NCI-H187 (cell line): ENCODE measurements at places on chromosomes 4 and X.

GRCh38 chrX:131840799-131841495 is 182.2 kb upstream of the STK26 start:
- DNase-seq: no peak

DNA sequence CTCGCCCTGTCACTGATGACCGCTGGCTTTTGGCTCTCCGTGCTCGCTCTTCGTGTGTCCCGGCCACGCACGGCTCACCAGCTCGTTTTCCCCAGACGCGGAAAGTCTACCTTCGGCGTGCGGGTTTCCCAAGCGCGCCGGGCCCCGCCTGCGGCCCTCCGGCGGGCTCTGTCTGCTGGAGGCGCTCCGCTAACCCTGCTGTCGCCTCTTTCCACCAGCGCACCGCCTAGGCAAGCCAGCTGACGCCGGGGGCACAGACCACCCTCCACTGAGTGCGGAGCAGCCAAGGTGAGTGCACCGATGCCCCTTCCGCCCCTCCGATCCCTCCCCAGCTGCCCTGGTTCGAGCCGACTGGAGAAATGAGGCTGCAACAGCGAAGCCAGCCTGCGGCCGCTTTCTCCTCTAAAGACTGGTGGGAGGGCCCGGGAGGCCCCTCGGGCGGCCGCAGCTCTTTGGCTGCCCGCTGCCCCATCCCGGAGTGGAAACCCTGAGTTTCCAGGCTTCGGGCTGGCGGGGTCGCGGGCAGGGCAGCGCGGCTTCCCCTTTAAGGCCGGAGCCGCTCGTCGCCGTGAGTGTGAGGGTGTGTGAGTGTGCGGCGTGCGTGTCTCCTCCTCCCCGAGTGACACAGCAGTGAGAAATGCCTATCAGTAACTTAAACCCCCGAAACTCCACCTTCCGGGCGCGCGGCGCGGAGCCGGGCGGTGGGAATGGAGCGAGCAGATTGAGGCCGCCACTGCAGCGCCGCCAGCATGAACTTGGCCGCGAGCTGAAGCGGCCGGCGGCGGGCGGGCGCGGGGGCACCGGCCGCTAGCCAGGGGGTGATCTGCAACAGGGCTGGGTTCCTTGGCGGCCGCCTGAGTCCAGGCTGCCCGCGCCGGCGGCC is at the start of gene MAMLD1:
TSS of gene MAMLD1 (plus strand) at position 719 of the 883 bp plus-strand sequence. CDS start 82,200 bp downstream, outside the sequence.
- DNase-seq: peak; percentile 50

DNA sequence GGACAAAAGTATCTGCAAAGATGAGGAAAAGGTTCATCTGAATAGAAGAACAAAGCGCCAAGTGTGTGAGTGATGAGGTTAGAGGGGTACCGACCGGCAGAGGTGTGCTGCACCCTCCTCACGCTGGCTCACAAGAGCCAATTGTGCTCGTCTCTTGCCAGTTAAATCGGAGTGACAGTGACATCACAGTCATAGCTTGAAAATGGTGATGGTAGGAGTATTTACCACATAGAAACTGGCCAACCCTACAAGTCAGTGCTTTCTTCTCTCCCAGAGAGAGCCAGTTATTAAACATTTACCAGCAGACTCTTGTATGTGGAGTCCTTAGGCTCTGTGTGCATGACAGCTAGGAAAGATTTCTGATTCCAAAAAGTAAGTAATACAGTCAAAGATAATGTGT is 32.4 kb downstream of the CLDN22 start:
- no peak for DNase-seq

GRCh38 chrX:155216940-155217440 is 730 bp downstream of the VBP1 start:
- DNase-seq: no peak

GRCh38 chrX:119669424-119670037 is 23.4 kb downstream of the SEPTIN6 start:
- DNase-seq: no peak

- no peak for DNase-seq
Measured at GRCh38 chrX:150936556-150936955, 38.1 kb upstream of the CD99L2 start.

DNA sequence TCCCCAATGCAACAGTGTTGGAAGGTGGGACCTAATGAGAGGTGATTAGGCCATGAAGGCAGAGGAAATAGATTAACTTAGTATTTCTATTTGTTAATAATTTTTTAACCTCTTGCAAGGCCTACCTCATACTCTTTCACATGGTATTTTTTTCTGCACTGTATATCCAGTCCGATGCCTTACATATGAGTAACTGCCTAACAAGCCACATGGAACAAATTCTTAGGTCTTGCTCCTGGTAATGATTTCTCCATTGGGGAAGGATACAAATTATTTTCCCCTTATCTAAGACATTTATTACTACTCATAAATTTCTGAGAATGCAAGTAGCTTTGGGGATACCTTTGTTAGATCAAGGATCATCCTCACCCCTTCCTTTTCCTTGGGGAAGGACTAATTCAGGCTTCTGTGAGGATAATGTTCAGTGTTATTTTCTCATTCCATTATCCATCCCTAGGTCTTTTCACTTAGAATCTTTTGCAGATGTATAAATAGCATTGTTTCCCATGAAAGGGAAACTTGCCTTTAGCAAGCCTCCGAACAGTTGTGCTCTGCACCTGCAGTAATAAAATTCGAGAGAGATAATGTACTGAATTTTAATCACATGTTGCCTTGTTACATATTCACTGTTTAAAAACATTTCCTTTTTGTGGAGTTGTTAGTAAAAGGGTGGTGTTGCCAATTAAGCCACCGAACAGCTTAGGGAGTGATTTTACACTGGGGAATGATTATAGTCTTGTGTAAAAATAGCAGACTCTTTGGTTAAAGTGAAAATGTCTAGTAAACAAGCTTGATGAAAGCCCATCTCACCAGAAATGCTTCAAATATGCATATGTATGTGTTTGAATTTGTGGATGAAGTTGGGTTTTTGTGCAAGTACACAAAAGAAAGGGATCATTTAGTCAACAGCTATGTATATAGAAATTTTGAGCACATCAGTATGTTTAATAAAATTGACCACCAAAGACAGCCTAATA is 89.9 kb downstream of the CFAP299 start:
- DNase-seq: no peak

DNA sequence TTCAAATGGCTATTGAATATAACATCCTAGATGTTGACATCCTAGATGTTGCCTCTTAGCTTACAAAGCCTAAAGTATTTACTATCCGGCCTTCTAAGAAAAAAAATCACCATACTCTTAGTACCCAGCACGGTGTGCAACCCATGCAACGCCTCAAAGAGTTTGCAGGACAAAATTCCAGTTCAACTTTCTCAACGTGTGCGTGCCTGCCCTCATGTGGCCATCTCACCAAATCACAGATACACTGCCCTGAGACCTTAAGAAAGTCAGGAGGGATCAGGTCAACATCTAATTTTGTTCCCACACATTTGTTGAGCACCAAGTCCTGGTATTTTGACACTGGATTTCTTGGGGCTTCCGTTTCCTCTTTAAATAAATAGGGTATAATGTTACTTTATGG is 68.3 kb downstream of the CRMP1 start:
- no peak for DNase-seq

DNA sequence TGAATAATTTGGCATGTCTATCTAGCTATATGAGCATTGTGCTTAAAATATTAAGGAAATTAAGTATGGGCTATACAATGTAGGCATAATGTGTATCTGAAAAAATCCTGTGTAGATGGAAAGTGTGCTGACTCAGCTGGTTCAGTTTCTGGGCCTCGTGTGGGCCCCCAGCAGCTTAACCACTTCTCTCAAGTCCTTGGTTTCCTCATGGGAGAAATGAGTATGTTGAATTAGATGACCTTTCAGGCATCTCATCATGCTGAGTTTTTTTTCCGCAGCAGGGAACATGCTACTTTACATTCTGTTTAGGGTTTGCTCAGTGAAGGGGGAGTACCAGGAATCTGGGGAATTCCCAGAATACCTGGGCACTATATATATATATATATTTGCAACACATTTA is 30.5 kb downstream of the RHOH start:
- no peak for DNase-seq
